ENCODE measurements at places on chromosomes 5 and 9. TPM values are rescaled to one million over a fixed set of nuclear protein-coding genes. Genes with fewer than 3 reads are reported as not detected.

Gene RNF183
- not detected for total RNA-seq

Gene C5orf58
- not detected for total RNA-seq

Gene PCDHGA1
- total RNA-seq = 0.31 TPM

Gene CATSPER3
- 0.42 TPM for total RNA-seq

Gene ARL10
- 1.4 TPM for total RNA-seq

Gene BRIX1
- 54.6 TPM for total RNA-seq

Gene SH3GL2
- total RNA-seq = 0.06 TPM

Gene WDR31
- total RNA-seq = 1.4 TPM

Gene SHOC1
- not detected for total RNA-seq

All from A549 treated with GW870086 at 1 μM for 4 hours (cell line).